Right forelimb (tissue), 1 donor: ENCODE measurements at places on chromosomes 12 and 14.

- DNase-seq, result peak; percentile 64
These were observed 8.7 kb downstream of the PHB2 start for GRCh38 chr12:6961695-6962284.

- DNase-seq, result no peak
These were observed 28.7 kb upstream of the CPSF6 start for GRCh38 chr12:69210661-69211060.

GRCh38 chr12:11022520-11022919 lies at the start of gene TAS2R19:
Gene TAS2R19 (minus strand): TSS chr12:11022620. CDS start chr12:11022571, 49 bp downstream.
- DNase-seq, result no peak

- no peak for DNase-seq
These were observed 19.9 kb downstream of the DAAM1 start for GRCh38 chr14:59208224-59208814.

DNA sequence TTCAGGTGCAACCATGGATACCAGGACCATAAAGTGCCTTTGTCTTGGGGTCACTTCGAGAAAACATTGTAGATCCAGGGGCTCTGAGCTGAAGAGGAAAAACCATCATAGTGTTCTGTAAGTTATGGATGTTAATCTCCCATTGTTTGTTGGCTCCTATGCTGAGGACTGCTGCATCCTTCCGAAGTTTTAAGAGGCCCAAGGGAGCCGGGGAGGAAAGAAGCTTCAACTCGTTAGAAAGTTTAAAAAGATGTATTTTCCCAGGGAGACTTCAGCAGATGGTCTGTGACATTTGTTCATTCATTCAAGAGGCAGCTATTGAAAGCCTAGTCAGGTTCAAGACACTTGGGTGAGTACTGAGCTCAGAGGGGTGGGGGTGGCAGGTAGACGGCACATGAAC lies 378.8 kb upstream of the TBX3 start:
- no peak for DNase-seq

- DNase-seq, result peak; percentile 69
These were observed 1.1 kb downstream of the SYNE2 start for GRCh38 chr14:63853831-63854293.

- no peak for DNase-seq
These were observed 18.6 kb downstream of the JDP2 start for GRCh38 chr14:75446447-75446846.

DNA sequence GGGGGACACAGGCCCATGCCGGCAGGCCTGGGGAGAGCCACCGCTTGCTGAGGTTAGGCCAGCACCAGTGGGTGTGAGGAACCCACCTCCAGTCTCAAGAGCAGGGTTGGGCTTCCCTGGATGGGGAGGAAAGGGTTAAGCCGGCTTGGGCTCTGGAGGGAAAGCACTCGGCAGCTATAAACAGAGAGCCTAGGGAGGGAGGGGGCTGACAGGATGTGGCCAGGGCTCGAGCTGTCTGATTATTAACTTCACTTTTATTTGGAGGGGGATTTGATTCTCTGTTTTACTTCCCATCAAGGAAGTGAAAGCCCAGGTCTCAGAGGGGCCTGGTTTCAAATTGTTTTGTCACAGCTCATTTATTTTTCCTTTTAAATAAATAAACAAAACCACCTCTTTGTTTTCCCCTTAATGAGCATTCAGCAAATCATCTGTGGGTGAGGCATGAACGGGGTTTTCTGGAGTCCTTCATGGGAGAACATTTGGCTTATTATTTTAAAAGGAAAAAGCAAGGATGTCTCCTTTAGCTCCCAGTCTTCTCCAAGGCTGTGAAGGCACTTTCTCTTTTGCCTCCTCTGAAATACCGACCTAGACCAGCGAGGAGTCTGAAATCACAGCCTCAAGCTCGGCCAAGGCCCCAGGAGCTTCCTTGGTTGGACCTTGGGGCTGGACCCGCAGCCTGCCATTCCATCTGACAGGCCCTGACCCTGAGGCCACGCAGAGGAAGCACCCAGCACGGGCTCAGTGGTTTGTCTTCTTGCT lies 21.9 kb upstream of the ZFP36L1 start:
- DNase-seq, result peak; percentile 71

DNA sequence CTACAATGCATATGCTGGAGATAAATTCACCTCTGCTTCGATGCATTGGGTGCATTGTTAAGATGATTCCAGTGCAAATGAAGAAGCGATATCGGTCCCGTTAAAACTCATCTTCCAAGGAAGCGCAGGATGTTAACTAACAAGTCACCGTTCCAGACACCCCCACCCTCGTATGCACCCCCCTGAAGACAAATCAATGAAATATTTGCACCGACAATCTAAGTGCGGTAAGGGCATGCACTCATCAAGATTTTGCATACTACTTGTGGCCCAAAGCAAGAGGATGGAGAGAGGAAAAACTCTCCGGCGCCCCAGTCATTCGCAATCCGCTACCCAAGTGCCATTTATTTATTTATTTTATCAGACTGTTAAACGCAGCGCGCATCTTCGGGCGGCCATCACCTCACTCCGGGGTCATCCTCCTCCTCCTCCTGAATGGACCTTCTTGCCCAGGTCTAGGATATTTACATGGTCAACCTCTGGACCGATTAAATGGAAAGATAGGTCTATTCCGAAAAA lies 1.2 kb downstream of the NOVA1 start:
- DNase-seq, result peak; percentile 63

DNA sequence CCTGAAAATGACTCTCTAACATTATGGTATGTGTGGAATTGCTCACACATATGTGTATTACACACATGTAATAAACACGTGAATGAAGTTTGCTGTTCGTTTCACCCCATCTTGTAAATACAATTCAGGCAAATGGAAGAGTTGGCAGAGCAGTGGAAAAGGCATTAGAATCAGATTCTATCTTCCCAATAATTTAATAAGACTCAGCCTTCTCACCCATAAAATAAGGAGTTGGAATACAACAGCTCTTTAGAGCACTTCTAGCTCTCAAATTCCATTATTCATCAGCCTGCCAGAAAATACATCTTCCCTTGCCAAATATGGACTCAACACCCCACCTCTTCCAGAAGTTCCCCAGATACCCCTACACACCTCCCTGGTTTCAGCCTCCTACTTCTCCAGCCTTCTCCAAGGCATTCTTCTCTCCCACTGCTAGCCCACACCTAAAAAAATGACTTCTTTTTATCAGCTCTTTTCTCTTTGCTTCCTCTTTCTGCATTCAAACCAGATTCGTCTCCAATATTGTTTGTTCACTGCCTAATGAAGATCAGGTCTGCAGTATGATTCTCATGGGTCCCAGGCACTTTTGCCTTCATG lies 66.2 kb upstream of the DYRK2 start:
- no peak for DNase-seq

GRCh38 chr14:22432348-22432976 lies 156.6 kb downstream of the DAD1 start:
- peak; percentile 68 for DNase-seq

GRCh38 chr14:71011479-71011878 lies 104.2 kb downstream of the PCNX1 start:
- DNase-seq, result no peak

GRCh38 chr14:92323916-92324818 lies 1.2 kb downstream of the SLC24A4 start:
- DNase-seq, result no peak

DNA sequence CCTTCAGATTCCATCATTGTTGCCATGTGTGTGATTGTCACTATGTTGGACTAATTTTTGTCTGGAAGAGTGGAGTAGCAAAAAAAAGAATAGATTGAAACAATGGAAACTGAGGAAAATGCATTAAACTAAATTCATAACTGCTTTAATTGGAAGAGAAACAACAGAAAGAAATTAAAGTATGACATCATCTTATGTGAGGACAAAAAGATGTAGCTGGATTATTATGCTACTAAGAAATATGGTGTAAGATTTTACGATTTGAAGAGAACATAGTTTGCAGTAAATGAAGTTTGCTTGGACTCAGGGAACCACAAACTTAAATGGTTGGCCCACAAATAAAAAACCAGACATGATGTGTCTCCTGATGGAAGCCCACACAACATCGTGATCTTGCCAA lies 76.8 kb downstream of the PRKCH start:
- DNase-seq, result no peak

DNA sequence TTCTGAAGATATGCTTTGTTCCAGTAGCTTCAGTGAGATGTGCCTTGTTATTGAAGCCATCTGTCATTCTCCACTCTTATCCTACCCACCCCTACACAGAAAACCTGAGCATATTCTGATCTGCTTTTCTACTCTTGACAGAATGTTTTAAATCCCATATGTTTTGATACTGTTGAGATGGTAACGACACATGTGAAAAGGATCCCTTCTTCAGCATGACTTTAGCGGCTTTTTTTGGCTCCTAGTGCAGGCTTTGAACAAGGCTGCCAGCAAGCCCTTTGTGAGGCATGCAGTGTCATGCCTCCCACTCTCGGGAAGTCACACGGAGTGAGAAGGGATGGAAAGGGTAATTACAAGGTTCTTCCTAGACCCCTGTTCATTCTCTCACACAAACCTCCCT lies 228.8 kb upstream of the RGS6 start:
- peak; percentile 73 for DNase-seq

DNA sequence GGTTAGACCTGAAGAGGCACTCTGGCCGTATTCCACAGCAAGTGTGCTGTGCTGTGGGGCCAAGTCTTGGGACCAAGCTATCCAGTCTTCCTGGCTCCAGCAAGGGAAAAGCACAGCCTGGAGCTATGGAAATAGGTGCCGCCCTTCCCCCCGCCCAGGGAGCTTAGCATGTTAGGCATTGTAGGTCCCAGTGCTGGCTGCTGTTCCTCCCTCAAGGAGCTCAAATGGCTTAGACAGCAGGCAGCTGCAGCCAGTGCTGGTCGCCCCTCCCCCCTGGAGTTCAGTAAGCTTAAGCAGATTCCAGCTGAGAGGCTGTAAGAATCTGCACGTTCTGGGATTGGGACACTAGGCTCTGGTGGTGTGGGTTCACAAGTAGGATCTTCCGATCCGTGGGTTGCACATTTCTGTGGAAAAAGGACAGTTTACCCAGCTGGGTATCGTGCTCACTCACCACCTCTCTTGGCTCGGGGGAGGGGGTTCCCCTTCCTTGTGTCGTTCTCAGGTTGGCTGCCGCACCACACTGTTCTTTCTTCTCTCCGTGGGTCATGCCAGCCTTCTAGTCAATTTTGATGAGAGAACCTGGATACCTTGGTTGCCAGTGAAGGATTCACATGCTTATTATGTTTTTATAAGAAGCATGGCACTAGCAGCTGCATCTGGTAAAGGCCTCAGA lies 127.3 kb downstream of the CNTN1 start:
- DNase-seq, result peak; percentile 50

GRCh38 chr14:33026850-33027430 lies 88.3 kb downstream of the NPAS3 start:
- peak; percentile 77 for DNase-seq

GRCh38 chr12:69701826-69702225 lies 2.7 kb upstream of the BEST3 start:
- no peak for DNase-seq
